ENCODE measurements at places on chromosomes 13 and 19.

DNA sequence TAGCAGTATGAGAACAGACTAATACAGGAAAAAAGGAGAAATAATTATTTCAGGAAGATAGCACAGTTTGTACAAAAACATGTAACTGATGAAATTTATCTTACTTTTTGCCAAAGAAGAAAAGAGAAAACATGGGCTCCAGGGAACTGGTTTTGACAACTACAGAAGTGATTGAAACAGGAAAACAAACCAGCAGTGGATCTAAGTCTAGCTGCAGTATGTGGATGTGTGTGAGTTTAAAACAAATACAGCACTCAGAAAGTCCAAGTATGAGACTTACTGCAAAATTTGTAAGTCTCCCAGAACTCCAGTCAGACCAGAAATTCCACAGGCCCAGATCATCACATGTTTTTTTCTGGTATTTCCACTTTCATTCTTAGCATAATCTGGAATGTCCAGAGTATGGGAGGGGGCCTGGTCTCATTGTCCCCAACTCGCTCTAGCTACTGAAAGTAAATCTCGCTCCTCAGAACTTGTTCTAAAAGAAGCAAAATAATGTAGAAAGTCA lies 259.5 kb downstream of the NHLRC3 start:
- no peak for DNase-seq

GRCh38 chr19:50365434-50366306 lies at the start of gene NAPSA:
Gene NAPSA, minus strand, starts transcription at chr19:50365639. Its CDS starts 18 bp downstream, at chr19:50365621.
- DNase-seq: no peak

- DNase-seq: no peak
Measured at GRCh38 chr13:109369353-109370052, 416.9 kb downstream of the IRS2 start.

DNA sequence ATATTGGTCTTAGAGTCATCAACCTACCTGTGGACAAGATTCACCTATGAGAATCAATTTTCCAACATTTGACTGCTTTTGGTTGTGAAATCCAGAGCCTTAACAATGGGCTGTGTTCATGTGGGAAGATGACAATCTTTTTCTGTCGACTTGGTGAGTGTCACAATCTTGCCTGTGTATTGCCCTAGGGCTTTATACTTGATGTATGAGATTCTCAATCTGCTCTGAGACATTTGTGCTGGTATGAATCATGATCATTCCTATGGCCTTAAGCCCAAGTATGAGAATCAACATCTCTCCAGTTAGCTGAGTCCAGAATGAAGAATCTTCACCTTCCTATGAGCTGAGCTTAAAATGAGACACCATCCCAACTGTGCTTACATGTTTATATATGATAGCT lies 68.7 kb downstream of the ZNF726 start:
- DNase-seq: no peak

DNA sequence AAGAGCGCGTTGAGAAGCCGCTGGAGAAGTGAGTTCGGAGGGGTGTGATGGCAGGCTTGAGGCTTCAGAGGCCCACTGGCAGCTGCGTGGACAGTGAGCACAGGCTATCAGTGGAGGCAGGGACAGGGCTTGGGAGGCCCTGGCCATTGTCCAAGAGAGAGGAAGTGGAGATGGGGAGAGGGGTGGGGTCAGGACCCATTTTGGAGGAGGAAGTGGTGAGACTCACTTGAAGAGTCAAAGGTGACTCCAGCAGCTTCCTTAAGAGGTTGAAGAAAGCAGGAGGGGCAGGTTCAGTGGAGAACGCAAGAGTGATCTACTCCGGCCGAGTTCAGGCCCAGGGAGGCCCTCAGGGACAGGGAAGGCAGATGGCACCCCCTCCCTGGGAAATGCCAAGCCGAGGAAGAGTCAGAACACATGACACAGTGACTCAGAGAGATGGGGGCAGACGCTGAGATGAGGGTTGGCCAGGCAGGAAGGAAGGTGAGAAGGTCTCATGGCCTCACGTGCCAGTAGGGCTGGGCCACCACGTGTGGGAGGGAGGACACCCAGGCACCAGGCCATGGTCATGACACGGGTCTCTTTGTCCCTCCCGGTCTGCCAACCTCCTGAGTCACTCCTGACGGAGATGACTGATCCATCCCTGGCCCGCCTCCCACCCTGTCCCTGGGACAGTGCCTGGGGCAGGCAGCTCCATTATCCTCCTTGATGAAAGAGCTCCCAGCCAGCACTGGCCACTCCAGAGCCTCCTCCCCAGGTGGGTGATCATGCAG lies 10.1 kb upstream of the CD22 start:
- DNase-seq: peak; percentile 13

- no peak for DNase-seq
Measured at GRCh38 chr19:17159466-17160393, 55.4 kb upstream of the USE1 start.

DNA sequence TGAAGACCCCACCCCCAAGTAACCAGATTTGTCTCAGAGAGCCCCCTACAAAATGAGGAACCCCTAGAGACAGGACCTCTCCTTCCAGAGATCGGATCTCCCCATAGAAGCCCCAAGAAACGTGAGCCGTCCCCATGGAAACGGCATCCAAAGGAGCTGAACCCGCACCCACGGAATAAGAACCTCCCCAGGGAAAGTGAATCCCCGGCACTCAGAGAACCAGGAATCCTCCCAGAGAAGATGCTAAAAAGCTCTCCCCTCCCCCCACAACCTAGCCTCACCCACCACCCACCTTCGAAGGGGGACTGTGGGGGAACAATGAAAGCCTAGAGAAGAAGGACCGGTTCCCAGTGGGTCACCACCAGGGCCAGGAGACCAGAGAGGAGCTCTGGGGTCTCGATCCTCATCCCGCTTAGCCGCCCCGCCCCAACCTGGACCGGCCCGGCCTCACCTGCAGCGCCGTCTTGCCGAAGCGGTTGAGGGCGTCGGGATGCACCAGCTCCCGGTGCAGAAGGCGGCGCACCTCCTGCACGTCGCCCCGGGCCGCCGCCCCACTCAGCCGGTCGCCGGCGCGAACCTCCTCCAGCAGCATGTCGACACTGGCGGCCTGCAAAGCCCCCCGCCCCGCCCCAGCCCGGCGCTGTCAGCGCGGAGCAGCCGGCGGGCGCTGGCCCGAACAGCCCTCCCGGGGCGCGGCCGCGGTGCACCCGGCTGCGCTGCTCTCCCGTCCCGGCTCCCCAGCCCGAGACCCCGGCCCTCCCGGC lies 535 bp downstream of the CDKN2D start:
- DNase-seq: no peak

DNA sequence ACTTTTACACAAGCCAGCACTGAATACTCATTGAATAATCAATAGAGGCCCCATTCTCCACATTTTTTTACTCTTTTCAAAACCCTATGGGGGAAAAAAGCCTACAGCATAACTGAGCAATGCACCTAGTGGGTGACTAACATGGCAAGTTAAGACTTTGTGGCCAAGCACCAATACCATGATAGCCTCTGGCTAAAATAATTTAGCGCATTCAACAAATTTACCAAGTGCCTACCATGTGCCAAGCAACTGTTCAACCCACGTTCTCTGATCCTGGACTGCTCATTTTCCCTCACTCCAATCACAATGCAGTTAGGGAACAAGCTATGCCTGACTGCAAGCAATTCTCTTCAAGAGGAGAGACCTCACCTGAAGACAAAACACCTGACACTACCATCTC lies 3.0 kb downstream of the ANKRD10 start:
- no peak for DNase-seq

DNA sequence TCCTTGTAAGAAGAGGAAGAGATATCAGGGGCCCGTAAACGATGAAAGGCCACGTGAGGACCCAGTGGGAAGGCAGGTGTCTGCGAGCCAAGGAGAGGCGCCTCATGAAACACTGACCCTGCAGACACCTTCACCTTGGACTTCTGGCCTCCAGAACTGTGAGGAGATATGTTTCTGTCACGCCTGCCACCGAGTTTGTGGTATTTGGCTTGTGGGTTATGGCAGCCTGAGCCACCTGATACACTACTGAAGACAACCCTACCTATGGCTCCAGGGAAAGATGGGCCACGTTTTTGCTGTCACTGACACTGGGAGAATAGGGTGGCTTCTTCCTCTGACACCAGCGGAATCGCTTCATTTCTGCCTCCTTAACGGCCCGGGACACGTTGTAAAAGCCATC lies 217.5 kb upstream of the MAB21L1 start:
- no peak for DNase-seq

GRCh38 chr13:100480676-100481075 lies 107.9 kb downstream of the GGACT start:
- DNase-seq: no peak

GRCh38 chr13:90792335-90792734 lies 555.2 kb upstream of the MIR17HG start:
- no peak for DNase-seq

- DNase-seq: no peak
Measured at GRCh38 chr19:37987356-37988332, 80.6 kb downstream of the SIPA1L3 start.

- no peak for DNase-seq
Measured at GRCh38 chr19:35462476-35462953, 14.5 kb downstream of the FFAR2 start.

- no peak for DNase-seq
Measured at GRCh38 chr13:50153876-50154275, 138.6 kb downstream of the KCNRG start.

GRCh38 chr13:67410645-67411044 lies 180.5 kb upstream of the PCDH9 start:
- no peak for DNase-seq

DNA sequence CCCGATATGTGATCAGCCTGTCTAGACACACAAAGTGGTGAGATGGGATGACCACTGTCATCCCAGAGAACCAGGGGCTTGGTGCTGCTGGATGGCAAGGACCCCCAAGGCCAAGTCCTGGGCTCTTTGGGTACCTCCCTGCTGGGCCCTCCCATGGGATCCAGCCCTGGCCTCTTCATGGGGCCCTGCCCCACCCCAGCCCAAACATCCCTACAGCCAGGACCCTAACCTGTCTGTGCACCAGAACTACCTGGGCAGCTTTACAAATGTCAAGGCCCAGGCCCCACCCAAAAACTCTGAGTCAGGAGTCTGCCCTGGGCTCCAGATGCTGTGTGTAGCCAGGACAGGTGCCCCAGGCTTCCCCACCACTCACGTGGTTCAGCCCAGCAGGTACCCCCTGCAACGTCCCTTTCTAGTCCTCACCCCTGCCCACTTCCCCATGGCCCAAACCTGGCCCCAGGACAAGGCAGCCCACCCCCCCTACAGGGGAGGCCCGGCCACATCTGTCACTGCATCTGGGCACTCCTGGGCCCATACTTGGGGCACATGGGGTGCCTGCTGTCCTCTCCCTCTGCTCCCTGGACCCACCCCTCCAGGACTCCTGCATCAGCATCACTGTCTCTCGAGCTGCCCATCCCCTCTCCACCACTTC lies 233.5 kb downstream of the TUBA3C start:
- DNase-seq: no peak

GRCh38 chr13:111283457-111283856 lies 37.0 kb upstream of the TEX29 start:
- DNase-seq: no peak

GRCh38 chr13:113638806-113639205 lies 19.2 kb downstream of the ATP4B start:
- DNase-seq: no peak

- no peak for DNase-seq
Measured at GRCh38 chr19:30535011-30535410, 162.8 kb downstream of the ZNF536 start.

DNA sequence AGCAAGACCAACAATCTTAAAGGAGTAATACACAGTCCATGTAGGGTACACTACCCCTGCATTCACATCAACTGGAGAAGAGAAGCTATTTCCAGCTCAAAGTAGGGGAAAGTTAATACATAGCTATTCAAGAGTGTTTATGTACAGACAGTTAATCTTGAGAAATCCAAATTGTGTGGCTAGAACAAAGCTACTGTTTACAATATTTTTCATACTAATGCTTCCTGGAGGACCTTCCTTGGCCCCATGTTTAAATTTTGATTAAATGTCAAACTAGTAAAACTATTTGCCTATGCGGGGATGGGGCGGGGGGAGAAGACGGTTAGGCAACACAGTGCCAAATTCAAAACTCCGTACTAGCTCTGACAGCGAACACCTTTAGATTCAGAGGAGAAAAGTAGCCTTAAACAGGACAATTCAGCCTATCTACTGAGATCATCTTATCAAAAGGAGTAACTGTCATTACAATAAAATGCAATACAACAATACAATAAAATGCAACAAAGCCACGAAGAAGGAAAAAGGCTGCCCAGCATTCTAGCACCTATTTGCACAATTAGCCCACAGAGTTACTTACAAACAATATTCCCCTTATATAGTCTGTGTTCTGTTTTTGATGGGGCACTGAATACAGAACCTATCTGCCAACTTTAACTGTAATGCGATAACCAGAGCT lies 29.1 kb downstream of the BRD4 start:
- no peak for DNase-seq

DNA sequence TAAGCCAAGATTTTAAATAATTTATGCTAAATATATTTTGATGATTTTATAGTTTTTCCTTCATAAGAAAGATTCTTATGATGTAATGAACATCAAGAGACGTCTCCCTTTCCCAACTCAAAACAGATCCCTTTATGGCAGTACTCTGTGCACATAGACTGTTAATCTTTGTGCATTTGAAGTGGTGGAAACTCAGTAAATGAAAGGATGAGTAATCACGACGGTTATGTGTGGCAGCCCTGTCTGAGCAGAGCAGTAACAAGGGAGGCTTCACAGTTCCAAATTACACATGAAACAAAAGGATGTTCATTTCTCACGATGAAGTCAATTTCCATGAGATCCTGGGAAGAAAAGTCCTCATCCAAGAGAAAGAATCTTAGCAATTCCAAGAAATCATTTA lies 498.1 kb downstream of the KLF5 start:
- no peak for DNase-seq

GRCh38 chr19:6059988-6060599 lies 50.2 kb downstream of the RFX2 start:
- DNase-seq: no peak

DNA sequence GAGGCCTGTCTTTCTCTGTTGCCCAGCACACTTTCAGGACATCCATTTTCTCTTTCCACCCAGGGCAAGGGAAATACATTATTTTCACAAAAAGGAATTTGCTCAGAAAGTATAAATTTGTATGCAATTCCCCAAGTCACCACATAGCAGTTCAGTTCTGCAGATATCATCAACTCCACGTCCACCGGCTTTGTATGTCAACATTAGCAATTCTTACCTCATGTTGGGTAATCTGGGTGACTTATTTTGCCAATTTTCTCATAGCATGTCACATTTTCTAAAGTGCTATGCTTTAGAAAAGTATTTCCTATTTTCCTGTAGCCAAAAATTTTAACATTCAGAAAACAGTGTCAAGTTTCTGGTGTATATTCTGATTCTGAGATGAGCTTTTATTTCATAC lies 501.8 kb downstream of the EFNB2 start:
- no peak for DNase-seq

- DNase-seq: no peak
Measured at GRCh38 chr13:21826214-21827015, 155.5 kb downstream of the FGF9 start.

- DNase-seq: no peak
Measured at GRCh38 chr13:47213047-47213446, 316.2 kb upstream of the HTR2A start.

- peak; percentile 70 for DNase-seq
Measured at GRCh38 chr19:12899891-12900518, 9.0 kb downstream of the GCDH start.

Measured in GM12892 (cell line).